ENCODE measurements at places on chromosomes 11 and 22. TPM values are rescaled to one million over a fixed set of nuclear protein-coding genes. Genes with fewer than 3 reads are reported as not detected.

OR2D2 gene
- 0.22 TPM for total RNA-seq

SYCE3 gene
- total RNA-seq = not detected

C22orf31 gene
- total RNA-seq = not detected

RIBC2 gene
- 0.25 TPM for total RNA-seq

OR51B5 gene
- not detected for total RNA-seq

ELFN2 gene
- total RNA-seq = 0.89 TPM

DNA sequence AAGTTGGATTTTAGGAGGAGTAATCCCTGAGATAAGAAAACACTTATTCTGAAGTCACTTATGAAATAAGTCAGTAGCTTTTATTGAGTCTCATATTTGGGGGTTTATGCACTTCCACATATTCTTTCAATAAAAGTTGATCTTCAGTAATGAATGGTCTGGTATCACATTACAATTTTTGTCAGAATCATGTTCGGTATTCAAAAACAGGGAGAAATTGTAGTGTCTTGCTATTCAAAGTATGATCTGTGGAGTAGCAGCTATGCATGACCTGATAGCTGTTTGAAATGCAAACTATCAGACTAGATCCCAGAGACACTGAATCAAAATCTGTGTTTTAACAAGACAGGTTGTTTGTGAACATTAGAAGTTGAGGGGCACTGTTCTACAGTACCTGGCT, 857.6 kb downstream of the METTL15 start:
- peaks cover 49% of the 10 kb centered on the region for H3K4me1 ChIP-seq
- DNase-seq = no peak
- H3K27ac ChIP-seq = no peak overlapping the region
- H3K36me3 ChIP-seq = no peaks in the 10 kb centered on the region

- no peaks in the 10 kb centered on the region for H3K36me3 ChIP-seq
- H3K27me3 ChIP-seq = no peaks in the 10 kb centered on the region
- H3K4me1 ChIP-seq = no peaks in the 10 kb centered on the region
- H3K27ac ChIP-seq = no peak overlapping the region
These were observed 201.5 kb downstream of the TBC1D22A start for GRCh38 chr22:46963672-46964545.

- H3K27ac ChIP-seq = no peak overlapping the region
- no peaks in the 10 kb centered on the region for H3K4me1 ChIP-seq
- H3K4me3 ChIP-seq = no peak overlapping the region
- H3K36me3 ChIP-seq = no peaks in the 10 kb centered on the region
These were observed 51.9 kb upstream of the ARHGAP42 start for GRCh38 chr11:100635194-100635593.
